Bronchial epithelial cell (primary cell): ENCODE measurements at places on chromosomes 6 and 20.

- peak; percentile 58 for DNase-seq
Measured at GRCh38 chr6:149060985-149061760, 256.3 kb upstream of the TAB2 start.

DNA sequence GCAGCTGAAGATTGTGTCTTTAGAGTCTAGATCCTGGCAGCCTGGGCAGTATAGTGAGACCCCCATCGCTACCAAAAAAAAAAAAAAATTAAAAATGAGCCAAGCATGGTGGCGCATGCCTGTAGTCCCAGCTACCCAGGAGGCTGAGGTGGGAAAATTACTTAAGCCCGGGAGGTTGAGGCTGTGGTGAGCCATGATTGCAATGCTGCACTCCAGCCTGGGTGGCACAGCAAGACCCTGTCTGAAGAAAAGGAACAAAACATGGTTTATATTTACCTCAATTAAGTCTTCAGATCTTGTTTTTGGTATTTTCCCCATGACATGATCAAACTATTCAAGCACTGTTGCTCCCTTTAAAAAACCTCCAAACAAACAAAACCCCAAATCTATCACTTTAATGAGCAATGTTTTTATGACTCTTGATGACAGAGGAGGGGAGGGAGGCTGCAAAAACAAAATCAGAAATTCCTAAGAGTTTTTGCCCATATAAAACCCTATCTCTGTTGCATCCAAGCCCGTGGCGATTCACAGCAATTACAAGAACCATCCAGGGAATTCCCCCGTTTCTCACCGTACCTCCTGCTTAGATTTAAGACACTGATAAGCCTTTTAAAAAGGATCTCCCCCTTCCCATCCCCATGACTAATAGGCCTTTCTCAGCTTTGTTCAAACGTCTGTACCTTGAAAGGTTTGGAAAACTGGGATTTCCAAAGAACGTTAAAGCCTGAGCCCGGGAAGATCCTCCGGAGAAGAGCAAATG is 259.9 kb downstream of the BMP7 start:
- no peak for DNase-seq

- DNase-seq, result peak; percentile 47
Measured at GRCh38 chr6:85516168-85516567, 66.3 kb downstream of the NT5E start.

GRCh38 chr6:1834207-1834606 is 224.5 kb downstream of the FOXC1 start:
- DNase-seq, result no peak

- DNase-seq, result no peak
Measured at GRCh38 chr6:3175715-3176402, 18.5 kb upstream of the TUBB2A start.

DNA sequence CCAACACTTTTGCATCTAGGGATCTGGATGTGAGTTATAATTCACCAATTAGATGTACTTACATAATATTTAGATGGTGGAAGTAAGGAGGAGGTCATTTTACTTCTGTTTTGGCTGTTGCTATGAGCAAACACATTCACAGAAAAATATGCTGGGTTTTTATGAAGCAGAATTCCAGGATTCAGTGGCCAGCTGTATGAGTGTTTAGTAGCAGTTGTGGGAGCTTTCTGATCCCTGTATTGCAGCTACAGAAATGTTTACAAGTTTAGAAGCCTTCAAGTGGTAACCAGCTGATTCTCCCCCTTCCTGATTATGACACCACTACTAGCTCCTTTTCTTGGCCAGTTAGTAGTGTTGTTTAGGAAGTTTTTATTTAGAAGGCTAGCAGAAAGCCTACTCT is 177.0 kb downstream of the TENT5A start:
- DNase-seq, result no peak

DNA sequence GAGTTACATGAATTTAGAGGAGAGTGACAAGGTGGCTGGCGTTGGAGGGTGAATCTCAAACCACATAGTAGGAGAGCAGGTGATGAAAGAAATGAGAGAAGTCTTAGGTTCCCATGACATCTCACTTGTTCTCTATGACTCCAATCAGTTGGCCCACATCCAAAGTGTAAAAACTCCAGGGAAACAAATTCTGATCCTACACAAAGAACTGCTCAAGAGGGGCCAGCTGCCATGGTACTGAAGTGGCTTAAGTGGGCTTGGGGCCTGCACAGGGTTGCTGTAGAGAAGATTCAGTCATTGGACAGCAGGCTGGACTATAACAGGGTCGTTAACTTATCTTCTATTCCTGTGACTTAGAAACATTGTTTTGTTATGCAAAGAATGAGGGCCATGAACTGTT is 7.6 kb upstream of the ADGRF4 start:
- no peak for DNase-seq

- DNase-seq, result no peak
Measured at GRCh38 chr6:168686029-168686738, 245.2 kb downstream of the SMOC2 start.

DNA sequence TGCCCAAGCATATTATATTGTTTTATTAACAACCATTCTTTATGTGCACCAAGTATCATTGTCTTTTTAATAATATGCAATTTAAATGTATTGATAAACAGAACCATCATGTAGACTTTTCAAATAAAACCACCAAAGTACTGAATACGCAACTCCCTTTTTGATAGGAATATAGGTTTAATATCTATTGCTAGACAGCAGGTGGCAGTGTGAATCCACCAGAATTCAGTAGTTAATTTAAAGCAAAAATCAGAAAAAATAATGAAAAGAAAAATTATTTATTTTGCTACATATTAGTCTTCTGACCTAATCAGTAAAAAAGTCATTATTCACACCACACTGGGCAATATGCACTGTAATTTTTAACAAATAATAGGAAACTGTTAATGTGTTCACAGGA is 143.7 kb downstream of the KLHL32 start:
- DNase-seq, result peak; percentile 33

DNA sequence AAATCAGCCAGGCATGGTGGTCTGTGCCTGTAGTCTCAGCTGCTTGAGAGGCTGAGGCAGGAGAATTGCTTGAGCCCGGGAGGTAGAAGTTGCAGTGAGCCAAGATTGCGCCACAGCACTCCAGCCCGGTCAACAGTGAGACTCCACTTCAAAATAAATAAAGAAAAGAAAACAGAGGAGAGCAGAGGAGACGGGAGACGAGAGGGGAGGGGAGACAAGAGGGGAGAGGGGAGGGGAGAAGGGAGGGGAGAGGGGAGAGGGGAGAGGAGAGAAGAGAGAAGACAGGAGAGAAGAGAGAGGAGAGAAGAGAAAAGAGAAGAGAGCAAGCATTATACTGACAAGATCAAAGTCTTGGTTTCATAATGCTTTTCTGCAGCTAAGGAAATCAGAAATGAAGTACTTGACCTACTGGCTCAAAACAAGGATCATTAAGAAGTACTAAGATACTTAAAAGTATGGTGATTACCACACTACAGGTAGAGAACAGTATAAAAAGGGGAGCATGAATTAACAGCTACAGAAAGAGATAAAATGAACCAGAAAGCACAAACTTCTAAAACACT is 30.5 kb downstream of the FAM8A1 start:
- DNase-seq, result no peak
